ENCODE measurements at places on chromosomes 2 and 18.

DNA sequence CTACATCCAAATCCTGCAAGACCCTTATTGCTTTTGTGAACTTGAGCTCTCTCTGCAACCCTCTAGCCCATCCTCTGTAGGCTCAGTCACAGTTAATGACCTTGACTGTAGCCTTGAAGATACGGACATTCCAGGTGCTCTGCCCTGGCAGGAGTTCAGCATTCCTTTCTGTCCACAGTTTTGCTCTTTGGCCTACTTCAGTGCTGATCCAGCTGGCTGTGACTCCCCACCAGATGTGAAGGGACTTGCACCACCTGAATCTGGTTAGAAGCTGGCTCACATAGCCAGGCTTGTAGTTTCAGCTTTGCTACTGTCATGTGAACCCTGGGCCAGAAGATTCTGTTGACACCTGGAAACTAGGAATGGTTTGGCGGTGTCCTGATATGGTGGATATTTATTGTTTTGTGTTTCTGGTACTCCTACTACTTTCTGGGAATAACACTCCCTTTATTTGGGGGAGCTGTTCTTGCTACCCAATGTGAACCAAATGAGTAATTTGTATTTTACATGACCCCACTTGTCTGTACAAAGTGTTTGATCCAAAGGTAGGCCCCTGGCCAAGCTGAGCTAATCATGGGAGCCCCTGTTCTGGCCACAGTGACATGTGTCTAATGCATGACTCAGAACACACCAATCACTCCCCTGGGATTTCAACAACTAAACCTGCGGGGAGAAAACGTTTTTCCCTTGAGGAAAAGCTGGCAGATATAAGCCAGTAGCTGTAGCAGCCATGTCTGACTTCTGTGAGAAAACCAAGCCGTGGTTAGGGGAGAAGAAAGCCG, 73.4 kb downstream of the CDCA7 start:
- no peak for DNase-seq

DNA sequence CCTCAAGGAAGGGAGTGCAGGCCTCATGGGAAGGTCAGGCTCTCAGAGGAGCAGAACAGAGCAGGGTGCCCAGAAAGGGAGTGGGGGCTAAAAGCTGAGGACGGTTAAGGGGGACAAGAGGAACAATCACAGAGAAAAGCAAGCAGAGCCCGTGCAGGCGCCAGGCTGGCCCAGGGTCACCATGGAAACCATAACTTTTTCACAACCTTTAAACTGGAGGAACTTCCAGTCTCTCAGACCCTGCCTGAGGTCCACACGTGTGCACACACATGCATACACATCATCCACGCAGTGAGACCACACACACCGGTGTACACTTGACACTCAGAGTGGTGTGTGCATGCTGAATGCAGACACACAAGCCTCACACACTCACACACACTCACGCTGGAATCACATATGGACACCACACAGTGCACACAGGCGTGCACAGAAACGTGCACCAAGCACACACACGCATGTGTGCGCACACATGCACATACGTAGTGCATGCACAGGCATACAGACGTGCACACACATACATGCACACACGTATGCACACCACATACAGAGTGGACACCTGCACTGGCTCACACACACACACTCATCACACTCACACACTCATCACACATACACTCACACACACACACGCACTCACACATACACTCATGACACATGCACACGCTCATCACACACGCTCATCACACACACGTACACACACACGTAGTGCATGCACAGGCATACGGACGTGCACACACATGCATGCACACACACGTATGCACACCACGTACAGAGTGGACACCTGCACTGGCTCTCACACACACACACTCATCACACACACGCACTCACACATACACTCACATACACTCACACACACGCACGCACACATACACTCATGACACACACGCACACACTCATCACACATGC, 37.2 kb upstream of the SNED1 start:
- DNase-seq: no peak

DNA sequence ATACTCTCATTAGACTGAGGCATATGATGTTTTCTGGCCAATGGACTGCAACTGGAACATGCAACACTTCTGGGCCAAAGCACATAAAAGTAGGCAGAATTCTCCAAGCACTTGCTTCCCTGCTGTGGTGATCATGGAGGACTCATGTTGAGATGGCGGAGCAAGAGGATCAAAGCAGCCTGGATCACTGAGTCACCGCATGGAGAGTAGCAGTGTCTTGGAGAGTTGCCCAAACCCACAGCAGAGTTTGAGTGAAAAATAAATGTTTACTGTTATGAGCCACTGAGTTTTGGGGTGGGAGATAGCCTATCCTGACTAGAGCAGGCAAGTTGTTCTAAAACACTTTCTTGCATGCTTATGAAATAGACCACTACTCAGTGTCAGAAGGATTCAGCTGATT, 359.5 kb downstream of the ZNF521 start:
- no peak for DNase-seq

GRCh38 chr2:47946593-47946992, 40.3 kb upstream of the FBXO11 start:
- DNase-seq: no peak

GRCh38 chr2:213958086-213958485, 452.8 kb upstream of the VWC2L start:
- no peak for DNase-seq

All from CD4-positive, alpha-beta T cell treated with Interferon alpha-2 for 1 hour (primary cell).